ENCODE measurements at places on chromosomes 12 and 14.
A peak's percentile ranks its signal among the peaks of the same experiment; 100 is the strongest.

GRCh38 chr12:114361545-114361944 lies 44.4 kb downstream of the TBX5 start:
- no peak for DNase-seq

GRCh38 chr12:52915637-52916036 lies 10.8 kb upstream of the KRT8 start:
- no peak for DNase-seq

DNA sequence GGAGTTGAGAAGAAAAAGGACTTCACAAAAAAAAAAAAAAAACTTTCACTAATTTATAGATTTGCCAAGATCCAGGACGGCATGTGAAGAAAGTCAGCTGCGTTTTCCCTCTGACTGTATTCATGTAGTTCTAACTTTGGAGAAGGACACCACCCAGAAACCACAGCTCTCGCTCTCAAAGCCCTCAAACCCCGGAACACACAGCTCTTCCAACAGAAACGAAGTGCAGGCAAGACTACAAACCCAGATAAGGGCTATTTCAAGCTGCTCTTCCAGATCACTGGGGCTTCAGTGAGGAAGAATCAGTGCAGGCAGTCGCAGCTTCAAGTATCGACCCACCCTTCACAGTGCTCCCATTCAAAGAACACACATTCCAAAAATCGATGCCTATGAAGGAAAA lies 13.2 kb downstream of the KCNH5 start:
- DNase-seq: no peak

DNA sequence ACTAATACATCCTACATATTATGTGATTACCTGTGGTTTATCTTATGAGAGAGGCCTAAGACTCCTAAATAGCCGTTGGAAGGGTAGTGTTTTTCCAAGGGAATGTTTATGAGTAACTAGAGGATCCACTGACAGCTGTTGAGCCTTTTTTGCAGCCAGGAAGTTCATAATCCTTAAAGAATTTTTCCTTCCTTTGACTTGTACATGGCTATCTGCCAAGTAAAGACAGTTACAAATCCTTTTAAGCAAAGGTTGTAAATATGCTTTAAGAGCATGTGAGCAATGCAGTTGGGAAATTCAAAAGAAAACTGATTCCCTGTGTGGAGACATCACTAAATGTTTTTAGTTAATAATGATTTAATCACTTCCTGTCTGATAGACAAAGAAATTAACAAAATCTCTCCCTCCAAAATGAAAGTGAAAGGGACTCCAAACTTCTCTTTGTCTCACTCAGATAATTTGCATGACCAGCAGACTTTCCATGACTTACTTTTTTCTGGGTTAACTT lies 333.8 kb downstream of the PDZRN4 start:
- no peak for DNase-seq

GRCh38 chr12:14883686-14884085 lies 2.0 kb downstream of the MGP start:
- DNase-seq: no peak

- DNase-seq: no peak
These were observed 12.3 kb downstream of the KCTD10 start for GRCh38 chr12:109464642-109465351.

GRCh38 chr14:92991536-92991935 lies 68.6 kb downstream of the CHGA start:
- DNase-seq: no peak

DNA sequence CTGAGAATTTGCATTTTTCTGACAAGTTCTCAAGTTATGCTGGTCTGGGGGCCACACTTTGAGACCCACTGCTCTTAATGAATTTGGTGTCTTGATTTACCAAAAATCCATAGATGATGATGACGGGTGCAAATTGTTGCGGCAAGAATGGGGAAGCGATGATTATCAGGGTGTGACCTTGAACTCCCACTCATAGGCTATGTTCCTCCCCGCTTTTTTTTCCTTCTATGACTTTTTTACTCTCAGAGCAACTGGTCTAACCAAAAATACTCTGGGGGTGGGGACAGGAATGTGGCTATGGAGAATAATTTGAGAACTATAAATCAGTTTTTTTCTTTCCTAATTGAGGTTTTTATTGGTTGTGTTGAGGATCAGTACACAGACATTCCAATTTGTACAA lies 83.6 kb downstream of the PPFIBP1 start:
- no peak for DNase-seq

DNA sequence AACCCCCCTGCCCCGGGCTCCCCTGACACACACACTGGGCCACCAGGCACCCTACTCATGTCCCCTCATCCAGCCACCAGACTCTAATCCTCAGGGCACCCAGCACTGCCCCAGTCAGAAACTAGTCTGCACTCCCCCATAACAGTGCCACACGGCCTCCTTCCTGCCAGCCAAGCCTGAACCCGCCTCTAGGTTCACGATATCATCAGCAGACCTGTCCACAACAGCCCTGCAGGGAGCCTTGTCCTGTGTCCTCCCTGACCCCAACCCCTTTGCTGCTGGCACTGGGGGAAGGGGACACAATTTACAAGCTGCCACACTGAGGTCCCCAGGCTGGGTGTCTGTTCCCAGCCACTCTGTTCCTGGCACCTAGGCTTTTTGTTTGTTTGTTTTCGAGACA lies 33.6 kb downstream of the LTBP2 start:
- no peak for DNase-seq

DNA sequence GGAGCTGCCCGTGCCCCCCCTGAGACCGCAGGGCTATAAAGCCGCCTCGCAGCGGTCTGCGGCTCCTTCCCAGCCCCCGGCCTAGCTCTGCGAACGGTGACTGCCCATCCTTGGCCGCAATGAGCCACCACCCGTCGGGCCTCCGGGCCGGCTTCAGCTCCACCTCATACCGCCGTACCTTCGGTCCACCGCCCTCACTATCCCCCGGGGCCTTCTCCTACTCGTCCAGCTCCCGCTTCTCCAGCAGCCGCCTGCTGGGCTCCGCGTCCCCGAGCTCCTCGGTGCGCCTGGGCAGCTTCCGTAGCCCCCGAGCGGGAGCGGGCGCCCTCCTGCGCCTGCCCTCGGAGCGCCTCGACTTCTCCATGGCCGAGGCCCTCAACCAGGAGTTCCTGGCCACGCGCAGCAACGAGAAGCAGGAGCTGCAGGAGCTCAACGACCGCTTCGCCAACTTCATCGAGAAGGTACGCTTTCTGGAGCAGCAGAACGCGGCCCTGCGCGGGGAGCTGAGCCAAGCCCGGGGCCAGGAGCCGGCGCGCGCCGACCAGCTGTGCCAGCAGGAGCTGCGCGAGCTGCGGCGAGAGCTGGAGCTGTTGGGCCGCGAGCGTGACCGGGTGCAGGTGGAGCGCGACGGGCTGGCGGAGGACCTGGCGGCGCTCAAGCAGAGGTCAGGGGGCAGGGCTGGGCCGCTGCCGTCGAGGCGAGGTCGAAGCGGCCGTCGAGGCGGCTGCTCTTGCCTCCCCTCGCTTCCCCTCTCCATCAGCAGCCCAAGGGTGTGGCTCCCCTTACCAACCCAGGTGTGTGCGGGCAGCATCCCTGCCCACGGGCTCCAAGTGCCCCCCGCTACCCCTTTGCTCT lies at the start of gene PRPH:
Gene PRPH (plus strand): TSS at position 66 of the 855 bp plus-strand sequence. CDS start 54 bp downstream, at position 120.
- no peak for DNase-seq

GRCh38 chr12:64293654-64294364 lies 71.7 kb upstream of the KICS2 start:
- no peak for DNase-seq

DNA sequence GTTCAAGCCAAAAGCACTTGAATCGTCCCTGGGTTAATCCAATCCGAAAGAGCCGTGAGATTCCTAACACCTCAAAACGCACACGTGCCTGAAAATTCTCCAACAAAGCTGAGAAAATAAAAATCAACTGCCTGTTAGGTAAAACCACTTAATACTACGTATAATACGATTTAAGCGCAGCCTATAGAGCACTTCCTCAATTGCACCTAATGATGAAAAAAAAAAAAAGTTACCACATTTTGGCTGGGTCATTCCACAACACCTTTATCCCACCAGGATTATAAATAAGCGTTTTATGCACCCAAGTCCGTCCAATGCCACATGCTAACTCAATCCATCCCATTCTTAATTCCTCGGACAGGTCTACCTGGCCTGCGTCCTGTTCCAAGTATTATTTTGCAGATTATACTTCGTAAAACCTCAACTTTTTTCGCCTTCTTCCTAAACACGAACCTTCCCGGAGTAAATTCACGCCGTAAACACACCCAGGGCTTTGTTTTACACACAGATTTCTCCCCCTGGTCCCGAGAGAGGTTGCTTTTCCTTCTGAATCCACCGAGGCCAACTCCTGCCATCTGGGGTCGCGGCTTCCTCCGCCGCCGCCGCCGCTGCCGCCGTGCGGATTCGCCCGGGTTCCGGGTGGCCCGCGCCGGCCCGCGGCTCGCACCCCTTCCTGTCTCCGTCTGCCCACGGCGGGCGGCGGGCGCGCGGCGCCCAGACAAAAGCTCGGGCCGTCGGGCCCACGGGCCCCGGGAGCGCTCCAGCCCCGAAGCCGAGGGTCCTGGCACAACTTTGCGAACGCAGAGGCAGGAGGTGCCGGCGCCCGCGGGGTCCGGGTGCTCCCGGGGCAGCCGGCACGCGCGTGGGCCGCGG lies 66.2 kb downstream of the RNF34 start:
- DNase-seq: peak; percentile 35

- no peak for DNase-seq
These were observed 55.5 kb downstream of the CDC42BPB start for GRCh38 chr14:103001651-103002396.

GRCh38 chr12:131942671-131943070 lies 7.1 kb upstream of the EP400 start:
- no peak for DNase-seq

DNA sequence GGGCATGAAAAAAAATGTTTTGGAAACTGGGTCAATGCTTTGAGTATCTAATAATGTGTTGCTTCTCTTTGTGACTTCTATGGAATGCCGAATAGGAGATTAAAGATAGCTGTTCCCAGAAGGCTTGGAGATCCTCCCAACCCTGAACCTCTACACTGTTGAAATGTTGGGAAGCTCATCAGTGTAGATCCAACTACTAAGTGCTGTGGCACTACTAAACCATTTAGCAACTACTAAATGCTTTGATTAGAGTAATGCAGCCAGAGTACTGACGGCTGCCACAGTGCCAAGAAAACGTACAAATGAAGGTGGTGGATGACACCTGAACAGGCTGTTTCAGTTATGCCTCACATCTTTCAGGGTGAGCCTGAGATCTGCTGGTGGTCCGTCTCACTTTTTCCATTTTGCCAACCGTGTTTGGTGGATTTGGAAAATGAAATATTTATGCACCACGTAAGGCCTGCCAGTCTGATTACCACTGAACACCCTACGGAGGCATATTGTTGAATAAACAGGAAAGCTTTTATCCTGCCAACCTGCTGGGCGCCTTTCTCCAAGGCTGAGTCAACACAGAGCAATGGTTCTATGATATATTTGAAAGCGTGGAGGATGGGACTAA lies 938.0 kb upstream of the FLRT2 start:
- no peak for DNase-seq

- no peak for DNase-seq
These were observed 38.6 kb upstream of the LRTM2 start for GRCh38 chr12:1781772-1782171.

DNA sequence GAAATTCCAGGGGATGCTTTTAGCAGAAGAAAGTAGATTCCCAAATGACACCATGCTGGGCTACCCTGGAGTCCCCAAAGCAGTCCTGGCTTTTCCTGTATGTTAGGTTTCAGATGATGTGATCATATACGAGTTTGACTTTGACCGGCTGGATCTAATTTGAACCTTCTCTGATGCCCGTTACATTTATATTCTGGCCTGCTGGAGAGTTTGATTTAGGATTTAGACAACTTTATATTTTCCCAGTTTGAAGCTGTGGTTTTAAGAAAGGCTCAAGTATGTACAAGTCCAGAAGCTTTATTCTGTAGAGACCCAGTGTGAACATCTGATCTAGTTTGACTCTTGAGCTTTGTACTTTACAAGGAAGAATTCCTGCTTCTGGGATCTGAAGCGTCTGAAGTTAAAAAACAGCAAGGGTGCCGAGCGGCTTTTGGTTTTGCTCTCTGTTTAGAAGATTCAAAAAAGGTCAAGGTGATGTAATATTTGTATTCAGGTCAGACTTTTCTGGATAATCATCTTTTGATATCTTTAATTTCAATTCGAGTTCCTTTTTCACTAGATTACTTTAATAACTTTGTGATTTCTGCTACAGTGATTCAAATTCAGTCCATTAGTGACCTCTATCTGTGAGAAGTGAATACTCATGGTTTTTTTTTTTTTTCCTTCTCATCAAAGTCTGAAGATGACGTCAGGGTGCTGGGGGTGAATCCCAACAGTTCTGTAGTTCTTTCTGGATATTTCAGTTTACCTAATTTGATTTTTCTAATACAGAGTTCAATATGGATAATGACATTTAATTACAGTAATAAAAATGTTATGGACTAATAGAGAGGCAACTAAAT lies 6.3 kb downstream of the FLRT2 start:
- peak; percentile 52 for DNase-seq

- DNase-seq: no peak
These were observed 1043.8 kb upstream of the FBXO33 start for GRCh38 chr14:40476005-40476404.

GRCh38 chr12:47648056-47648579 lies 57.7 kb downstream of the RPAP3 start:
- DNase-seq: no peak

Data from SK-N-DZ (cell line).